ENCODE measurements at places on chromosomes 1 and 21.

DNA sequence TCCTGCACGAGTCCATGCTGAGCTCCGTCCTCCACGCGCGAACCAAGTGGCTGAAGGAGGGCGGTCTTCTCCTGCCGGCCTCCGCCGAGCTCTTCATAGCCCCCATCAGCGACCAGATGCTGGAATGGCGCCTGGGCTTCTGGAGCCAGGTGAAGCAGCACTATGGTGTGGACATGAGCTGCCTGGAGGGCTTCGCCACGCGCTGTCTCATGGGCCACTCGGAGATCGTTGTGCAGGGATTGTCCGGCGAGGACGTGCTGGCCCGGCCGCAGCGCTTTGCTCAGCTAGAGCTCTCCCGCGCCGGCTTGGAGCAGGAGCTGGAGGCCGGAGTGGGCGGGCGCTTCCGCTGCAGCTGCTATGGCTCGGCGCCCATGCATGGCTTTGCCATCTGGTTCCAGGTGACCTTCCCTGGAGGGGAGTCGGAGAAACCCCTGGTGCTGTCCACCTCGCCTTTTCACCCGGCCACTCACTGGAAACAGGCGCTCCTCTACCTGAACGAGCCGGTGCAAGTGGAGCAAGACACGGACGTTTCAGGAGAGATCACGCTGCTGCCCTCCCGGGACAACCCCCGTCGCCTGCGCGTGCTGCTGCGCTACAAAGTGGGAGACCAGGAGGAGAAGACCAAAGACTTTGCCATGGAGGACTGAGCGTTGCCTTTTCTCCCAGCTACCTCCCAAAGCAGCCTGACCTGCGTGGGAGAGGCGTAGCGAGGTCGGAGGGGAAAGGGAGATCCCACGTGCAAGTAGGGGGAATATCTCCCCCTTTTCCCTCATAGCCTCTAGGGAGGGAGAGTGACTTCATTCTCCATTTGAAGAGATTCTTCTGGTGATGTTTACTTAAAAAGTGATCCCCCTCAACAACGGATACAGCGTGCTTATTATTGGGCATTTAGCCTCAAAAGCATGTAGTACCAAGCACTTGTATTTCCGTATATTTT is 991 bp downstream of the PRMT6 start:
- DNase-seq: peak; percentile 40

DNA sequence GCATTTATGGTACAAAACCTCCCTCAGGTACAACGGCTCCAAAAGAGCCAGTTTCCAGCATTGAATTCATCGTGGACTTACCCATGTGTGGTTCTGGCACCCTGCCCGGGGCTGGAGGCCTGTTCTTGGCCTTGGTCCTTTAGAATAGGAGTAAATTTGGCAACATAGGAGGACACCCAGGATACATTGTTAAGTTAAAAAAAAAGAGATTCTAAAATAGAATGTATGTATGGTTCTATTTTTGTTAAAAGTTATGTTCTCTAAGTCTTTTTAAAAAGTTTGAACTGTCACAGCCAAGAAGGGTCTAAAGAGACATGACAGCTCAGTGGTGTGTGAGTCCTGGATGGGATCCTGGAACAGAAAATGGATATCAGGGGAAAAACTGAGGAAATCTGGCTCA is 25.9 kb downstream of the EPHX1 start:
- DNase-seq: no peak

DNA sequence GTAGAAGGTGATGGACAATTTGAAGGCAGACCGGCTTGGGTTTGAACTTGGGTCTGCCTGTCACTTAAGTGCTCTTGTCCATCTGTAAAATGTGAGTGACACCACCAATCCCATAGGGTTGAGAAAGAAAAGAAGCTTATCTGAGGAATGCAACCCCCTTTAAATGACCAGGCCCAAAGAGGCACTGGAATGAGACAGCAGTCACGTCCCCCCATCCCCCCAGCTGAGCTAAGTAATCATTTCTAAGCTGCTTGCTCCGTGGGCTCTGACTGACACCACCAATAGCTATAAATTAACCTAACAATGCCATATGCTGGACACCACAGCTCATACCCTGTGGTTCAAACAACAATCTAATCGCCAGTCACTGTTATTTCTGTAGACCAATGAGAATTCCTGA is 15.1 kb downstream of the LCA5L start:
- no peak for DNase-seq

GRCh38 chr1:235917267-235917811 is 50.6 kb upstream of the LYST start:
- peak; percentile 61 for DNase-seq

DNA sequence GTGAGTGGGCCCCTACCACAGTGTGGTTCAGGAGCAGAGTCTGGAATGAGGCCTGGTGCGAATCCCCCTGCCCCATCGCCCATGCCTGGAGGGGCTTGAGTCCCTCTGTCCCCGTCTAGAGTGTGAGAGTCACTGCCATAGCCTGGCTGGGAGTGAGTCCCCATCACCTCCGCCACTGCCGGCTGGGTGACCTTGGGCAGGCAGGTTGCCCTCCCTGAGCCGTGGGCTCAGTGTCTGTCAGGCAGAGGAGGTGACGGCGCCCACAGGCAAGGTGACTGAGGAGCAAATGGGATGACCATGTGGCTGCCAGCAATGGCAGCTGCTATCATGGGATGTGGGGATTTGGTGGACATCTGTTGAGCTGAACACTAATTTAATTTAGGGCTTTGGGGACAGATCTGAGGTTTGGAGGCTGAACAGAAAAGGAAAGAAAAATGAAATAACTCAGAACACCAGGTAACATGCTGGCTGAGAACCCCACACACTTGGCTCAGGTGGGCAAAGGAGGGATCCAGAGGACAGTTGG is 38.1 kb upstream of the GPR153 start:
- DNase-seq: no peak
